ENCODE measurements at places on chromosomes 12 and 14.
A peak's percentile ranks its signal among the peaks of the same experiment; 100 is the strongest.

- no peak for DNase-seq
These were observed 3.3 kb upstream of the SLC22A17 start for GRCh38 chr14:23355871-23356435.

DNA sequence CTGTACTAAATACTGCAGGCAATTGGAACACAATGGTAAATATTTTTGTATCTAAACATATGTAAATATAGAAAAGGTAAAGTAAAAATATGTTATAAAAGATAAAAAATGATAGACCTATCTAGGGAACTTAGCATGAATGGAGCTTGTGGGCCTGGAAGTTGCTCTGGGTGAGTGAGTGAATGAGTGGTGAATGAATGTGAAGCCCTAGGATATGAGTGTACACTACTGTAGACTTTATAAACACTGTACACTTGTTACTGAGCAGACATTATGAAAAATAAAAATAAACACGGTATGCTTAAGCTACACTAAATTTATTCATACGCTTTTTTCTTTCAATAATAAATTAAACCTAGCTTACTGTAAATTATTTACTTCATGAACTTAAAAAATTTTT is 7.8 kb downstream of the FNTB start:
- DNase-seq: no peak

- no peak for DNase-seq
These were observed 494 bp downstream of the TMTC3 start for GRCh38 chr12:88142610-88142991.

GRCh38 chr14:101224356-101225156 is 321.0 kb upstream of the RTL1 start:
- peak; percentile 56 for DNase-seq

- DNase-seq: no peak
These were observed 8.6 kb downstream of the ISCU start for GRCh38 chr12:108570743-108571608.

- no peak for DNase-seq
These were observed 4.1 kb downstream of the CD163L1 start for GRCh38 chr12:7439579-7440505.

- no peak for DNase-seq
These were observed 309.2 kb upstream of the KITLG start for GRCh38 chr12:88889326-88890110.

GRCh38 chr12:50518090-50518489 is 13.3 kb downstream of the DIP2B start:
- no peak for DNase-seq

GRCh38 chr14:71589609-71590008 is 342.6 kb upstream of the RGS6 start:
- DNase-seq: no peak

GRCh38 chr14:69845787-69846186 is 33.4 kb upstream of the SMOC1 start:
- no peak for DNase-seq

- no peak for DNase-seq
These were observed 64.0 kb downstream of the SPTSSA start for GRCh38 chr14:34398024-34398423.

GRCh38 chr12:64008596-64008995 is 164.1 kb downstream of the SRGAP1 start:
- no peak for DNase-seq

- DNase-seq: peak; percentile 85
These were observed 170.2 kb upstream of the PRICKLE1 start for GRCh38 chr12:42759622-42760273.

- DNase-seq: no peak
These were observed 14.2 kb downstream of the ATXN2 start for GRCh38 chr12:111584959-111585358.

DNA sequence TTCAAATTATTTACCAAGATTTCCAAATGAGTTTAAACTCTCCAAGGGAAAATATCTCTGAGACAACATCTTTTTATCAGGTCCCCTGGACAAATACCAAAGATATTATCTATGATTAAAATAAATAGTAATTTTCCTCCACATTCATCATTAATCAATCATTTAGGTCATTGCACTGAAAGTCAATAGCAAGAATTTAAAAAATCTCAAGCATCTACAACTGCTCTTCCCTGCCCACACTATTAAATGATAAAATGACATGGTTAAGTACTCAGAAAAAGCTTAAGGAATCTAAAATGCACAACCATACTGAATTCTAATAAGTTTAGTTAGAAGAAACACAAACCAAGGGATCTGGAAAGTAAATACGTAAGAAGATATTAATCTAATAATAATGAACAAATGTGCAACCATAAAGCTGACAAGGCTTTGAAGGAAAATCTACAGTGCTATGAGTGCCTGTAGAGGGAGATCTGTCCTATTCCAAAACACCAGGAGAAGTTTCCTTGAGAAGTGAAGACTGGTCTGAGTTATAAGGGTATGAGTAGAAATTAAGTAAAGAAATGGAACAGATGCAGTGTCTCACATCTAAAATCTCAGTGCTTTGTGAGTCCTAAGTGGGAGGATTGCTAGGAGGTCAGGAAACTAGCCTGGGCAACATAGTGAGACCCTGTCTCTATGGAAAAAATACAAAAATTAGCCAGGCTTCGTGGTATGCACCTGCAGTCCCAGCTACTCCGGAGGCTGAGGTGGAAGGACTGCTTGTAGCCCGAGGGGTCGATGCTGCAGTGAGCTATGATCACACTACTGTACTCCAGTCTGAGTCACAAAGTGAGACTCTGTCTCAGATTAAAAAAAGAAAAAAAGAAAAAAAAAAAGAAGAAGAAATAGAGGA is 19.2 kb downstream of the INTS13 start:
- no peak for DNase-seq

DNA sequence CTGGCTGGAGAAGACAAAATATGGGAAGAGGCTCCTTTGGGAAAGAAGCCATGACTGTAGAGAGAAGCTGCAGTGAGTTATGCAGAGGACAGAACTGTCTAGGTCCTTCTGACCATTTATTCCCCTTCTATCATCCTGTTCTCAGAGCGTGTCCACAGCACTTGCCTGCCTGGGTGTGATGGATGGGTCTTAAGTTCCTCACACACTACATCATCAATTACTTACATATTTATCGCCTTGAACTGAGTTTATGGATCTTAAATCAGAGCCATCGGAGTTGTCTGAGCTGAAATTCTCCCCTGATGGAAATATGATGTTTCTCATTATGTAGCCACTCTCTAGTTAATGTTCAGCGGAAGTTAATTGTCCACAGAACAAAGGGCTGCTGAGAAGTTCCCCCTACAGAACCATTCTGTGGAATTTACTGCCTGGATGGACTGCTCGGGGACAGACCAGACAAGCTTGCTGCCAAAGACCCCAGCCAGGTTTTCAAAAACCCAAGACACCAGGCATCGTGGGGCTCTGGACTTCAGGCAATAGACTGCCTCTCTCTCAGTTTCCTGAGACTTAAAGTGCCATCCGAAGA is 232.5 kb upstream of the NOS1 start:
- DNase-seq: no peak

Measured in muscle of arm (tissue), 14 donors.